ENCODE measurements at places on chromosomes 11 and 22. TPM values are rescaled to one million over a fixed set of nuclear protein-coding genes. Genes with fewer than 3 reads are reported as not detected.
A peak's percentile ranks its signal among the peaks of the same experiment; 100 is the strongest.

Gene MRGPRE
- not detected for total RNA-seq

Gene ZBTB16
- total RNA-seq, result 171 TPM

Gene CEP126
- 6.4 TPM for total RNA-seq

Gene LUZP2
- total RNA-seq, result not detected

- no peak for DNase-seq
These were observed 64.8 kb downstream of the TENM4 start for GRCh38 chr11:79375818-79376550.

Gene ROBO4
- 58.3 TPM for total RNA-seq

GRCh38 chr11:111735262-111736116 lies 30.7 kb downstream of the PPP2R1B start:
- no peak for DNase-seq

DNA sequence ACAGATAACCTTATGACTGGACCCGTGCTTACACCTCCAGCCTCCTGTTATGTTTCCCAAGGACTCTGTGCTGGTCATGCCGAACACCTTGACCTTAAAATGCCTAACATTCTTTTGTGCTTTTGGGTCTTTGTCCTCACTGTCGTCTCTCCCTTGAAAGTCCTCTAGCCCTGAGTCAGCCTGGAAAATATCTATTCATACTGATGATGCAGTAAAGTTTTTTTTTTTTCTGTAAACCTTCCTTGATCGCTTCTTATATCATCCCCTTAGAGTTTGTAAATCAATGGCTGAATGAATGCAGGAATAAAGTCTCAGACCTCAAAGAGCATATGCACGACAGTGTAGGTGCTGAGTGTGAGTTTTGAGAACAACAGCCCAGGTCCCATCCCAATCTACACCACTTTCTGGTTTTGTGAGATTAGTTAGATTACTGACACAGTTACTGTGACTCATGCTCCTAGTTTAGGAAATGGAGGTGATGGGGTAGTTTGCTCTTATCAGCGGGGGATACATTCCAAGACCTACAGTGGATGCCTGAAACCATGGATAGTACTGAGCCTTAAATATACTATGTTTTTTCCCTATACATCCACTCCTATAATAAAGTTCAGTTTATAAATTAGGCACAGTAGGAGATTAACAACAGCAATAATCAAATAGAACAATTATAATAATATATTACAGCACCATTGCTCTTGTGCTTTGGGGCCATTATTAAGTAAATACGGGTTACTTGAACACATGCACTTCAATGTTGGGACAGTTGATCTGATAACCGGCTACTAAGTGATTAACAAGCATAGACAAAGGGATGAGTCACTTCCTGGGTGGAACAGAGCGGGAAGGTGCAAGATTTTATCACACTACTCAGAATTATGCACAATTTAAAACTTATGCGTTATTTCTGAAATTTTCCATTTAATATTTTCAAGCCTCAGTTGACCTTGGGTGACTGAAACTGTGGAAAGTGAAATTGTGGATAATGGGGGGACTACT lies 8.6 kb downstream of the TCN1 start:
- DNase-seq, result no peak

DNA sequence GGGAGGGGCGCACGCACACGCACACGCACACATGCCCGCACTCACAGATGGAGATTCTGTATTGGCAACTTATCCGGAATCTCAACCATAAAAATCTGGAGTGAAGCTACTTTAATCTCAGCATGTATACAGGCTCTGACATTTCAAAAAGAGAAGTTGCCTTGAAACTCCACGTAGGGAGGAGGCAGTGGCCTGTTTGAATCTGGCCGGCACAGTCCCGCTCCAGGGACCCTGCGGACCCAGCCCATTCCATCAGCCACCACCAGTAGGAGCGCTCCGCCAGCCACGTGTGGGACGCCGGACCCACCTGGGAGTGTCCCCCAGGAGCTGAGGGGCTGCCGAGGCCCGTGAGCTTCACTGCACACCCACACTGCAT lies 1.9 kb upstream of the SYT8 start:
- peak; percentile 47 for DNase-seq

DNA sequence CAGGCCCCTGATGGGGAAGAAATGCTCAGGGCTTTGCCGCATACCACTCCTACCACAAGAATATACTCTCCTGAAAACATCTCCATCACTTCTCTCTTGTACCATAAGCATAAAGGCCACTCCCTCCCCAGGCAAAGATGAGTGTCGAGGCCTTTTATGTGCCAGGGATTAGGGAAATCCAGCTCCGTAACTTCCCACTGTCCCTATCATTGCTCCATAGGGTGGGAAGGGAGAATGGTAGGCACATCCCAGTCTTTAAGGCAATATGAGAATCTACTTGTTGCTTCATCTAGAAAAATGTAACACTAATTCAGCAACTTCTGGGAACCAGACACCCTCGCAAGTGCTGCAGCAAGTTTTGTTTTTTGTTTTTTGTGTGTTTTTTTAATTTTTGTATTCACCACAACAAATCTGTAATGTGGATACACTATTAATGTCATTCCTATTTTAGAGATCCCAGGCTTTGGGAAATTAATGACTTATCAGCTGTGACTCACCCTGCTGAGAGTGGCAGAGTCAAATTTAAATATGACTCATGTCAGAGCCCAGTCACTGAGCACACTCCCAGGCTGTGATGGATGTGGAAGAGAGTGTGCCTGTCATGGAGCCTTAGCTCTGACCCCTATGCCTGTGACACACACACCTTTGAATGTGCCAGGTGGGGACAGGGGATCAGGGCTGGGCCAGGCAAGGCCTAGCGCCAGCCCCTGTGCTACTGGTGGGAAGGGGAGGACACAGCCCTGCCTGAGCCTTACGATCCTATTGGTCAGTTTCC lies 23.4 kb downstream of the PANX1 start:
- DNase-seq, result no peak

Gene C11orf52
- total RNA-seq, result 14.6 TPM

Gene SCN3B
- total RNA-seq, result 3.2 TPM

Gene CHRNA10
- total RNA-seq, result 1.7 TPM

Gene EXPH5
- total RNA-seq, result 34.9 TPM

Gene INPP5J
- total RNA-seq, result 4.6 TPM

Gene NRGN
- total RNA-seq, result 99.1 TPM

GRCh38 chr11:20042811-20043341 lies 117.4 kb downstream of the DBX1 start:
- no peak for DNase-seq

DNA sequence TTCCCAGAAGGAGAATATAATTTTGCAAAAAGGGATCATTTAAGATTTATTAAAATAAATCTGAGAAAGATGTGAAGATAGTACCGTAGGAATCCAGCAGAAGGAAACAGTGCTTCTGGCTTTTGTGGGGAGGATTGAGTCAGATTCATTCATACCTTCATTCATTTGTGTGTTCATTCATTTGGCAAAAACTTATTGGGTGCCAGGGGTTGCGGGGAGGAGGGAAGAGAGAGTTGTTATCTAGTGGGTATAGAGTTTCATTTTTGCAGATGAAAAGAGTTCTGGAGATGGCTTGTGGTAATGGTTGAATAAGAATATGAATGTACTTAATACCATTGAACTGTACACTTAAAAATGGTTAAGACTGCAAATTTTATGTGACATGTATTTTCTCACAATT lies 31.1 kb downstream of the BMAL1 start:
- no peak for DNase-seq

Gene KRTAP5-2
- total RNA-seq, result not detected

DNA sequence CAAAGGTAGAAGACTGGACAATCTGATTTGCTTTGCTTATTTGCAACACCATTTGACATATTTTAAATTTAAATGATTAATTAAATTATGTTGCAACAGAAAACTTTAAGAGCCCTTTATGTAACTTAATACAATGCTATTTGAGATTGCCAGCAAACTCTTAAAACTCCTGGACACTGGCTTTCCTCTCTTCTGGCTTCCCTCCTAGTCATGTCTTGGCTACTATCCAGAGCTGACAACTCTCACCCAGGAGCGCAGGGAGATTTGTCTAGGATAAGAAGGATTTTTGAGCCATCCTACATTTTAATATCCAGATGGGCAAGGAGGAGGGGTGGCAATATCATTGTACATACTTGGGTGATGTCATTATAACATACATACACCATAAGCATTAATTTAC lies 134.3 kb downstream of the ELP4 start:
- DNase-seq, result no peak

GRCh38 chr11:128563942-128564641 lies 23.3 kb downstream of the ETS1 start:
- DNase-seq, result no peak

DNA sequence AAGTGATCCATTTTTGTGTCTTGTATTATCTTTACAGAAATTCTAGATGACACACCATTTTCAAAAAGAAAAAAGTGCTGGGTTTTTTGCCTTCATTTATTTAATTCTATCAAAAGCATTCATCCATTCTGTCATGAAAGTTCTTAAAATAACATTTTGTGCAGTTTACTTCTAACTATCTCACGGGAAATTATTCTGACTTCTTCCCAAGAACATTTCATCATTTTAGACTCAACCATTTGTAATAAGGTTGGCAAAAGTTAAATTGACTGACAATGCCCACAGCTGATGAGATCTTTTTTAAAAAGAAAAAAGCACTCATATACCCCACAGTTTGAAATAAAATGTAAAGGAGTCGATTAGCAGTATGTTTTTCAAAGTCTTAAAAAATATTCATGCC lies 68.5 kb downstream of the SBF2 start:
- no peak for DNase-seq

DNA sequence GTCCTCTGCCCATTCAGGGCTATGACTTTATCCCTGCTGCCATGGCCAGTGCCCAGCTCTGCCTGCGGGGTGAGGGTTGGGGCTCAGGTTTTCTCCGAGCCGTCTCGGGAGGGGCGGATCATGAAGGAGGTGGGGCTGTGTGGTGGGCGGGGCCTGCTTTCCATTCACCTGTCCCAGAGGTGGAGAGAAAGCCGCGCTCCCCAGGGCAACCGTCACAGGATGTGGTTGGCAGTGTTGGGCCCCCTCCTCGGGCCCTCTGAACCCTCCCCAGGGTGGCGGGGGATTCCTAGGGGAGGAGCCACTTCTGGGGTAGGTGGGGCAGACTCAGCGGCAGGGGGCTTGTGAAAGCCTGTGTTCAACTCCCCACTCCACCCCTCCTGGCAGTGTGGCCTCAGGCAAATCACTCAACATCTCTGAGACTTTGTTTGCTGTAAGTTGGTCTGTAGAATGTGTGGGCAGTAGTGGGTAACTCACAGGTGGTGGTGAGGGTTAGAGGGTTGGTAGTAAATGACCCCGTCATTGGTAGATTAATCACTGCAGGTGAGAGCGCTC lies 50.3 kb downstream of the CD6 start:
- DNase-seq, result peak; percentile 71

Gene SLCO2B1
- 332 TPM for total RNA-seq

DNA sequence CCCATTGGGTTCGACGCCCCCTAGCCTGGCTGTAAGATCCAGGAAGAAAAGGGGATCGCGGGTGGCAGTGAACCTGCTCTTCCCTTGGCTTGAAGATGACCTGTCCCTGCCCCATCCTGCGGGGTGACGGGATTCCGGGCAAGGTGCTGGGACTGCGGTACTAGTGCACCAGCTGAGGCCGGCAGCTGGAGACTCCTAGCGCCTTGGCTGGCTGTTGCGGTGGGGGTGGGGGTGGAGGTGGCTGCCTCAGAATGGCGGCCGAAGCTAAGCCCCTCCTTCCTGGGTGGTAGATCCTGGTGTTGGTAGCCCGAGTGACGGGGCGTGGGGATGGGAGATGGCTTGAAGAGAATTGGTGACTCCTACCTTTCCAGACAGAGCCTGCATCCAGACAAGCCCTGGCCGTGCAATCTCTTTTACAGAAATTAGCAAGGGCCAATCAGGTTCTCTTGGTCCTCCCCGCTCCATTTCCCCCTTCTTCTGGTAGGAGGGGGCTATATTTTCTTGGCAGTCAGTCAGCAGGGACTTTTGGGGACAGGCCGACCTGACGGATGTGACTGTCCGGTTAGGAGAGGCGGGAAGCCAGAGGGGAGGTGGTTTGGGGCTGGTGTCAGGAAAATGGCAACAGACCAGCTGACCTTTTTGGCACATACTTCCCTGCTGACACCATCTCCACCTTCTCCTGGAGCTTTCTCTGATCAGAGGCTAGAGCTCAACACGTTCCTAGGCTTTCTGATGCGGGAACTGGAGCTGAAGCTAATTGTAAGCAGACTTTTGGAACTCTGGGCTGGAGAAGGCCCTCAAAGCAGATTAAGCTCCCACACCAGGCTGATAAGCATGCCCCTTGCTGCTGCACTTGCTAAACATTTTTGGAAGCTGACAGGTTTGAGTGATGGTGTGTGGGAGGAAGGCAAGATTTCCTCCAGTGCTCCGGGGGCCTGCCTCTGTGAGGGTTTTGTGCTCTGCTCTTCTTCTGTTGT lies 2.0 kb downstream of the NAV2 start:
- peak; percentile 51 for DNase-seq

Gene APBB1
- 37.2 TPM for total RNA-seq

All from lower lobe of right lung (tissue), 2 donors.